ENCODE measurements at places on chromosomes 5 and 9.

DNA sequence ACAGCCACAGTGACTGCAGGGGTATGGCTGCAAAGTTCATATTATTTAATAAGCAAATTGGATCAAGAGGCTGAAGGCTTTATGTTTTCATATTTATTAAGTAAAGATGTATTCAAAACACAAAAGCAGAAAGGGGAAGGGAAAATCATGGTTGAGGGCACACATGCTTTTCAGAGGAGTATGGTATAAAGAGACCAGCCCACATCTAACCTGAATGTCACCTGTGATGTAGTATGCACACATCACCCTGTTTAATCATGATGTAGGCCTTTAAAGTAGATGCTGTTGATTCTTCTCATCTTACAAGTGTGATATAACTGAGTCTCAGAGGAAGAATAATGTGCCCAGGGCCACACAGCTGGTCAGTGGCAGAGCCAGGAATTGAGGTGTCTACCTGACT is 211.8 kb downstream of the DCP2 start:
- DNase-seq: no peak

- no peak for DNase-seq
Measured at GRCh38 chr9:75418518-75418917, 330.2 kb downstream of the OSTF1 start.

DNA sequence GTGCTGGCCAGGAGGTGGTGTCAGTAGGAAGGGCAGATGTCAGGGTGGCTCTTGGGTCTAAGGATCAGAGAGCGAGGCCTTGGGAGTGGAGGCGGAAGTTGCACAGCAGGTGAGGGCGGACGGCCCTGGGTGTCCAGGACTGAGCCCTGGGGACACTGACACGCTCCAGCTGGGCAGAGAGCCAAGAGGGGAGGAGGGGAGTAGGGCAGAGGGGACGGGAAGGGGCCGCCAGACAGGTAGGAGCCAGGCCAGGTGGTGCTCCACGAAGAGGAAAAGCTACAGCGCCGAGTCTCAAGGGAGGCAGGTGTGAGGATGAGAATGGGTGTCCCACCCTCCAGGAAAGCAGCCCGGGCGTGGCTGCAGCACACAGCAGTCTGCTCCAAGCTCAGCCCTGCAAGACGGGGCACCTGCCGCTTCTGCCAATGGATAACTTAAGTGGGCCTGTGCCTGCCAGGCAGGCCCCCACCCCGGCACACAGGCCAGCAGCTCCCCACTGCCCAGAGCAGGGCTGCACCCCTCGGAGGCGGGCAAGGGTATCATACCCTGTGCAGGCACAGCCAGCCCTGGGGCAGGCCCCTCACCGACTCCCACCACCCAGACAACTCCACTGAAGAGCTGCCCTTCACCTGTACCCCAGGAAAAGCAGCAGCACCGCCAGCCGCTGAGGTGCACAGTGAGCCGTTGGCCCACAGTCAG is 4.9 kb downstream of the TPRN start:
- DNase-seq: no peak

DNA sequence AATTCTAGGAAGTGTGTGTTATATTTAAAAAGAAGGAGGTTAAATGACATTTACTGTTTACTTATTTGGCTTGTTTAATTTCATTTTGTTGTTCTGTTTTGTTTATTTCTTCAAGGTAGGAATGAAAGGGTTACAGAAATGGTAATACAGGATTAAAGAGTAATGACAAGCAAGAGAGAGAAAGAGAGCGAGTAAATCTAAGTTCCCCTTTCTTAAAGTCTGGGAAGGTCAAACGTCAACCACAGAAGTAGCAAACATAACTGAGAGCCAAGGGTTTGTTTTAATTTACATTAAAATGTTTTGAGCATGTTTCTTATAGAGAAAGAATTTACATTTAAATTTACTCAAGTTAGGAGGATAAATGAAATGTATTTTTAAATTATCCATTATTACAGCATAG is 18.7 kb downstream of the HCN1 start:
- no peak for DNase-seq

GRCh38 chr5:140255460-140256157 is 47.3 kb downstream of the PFDN1 start:
- no peak for DNase-seq

DNA sequence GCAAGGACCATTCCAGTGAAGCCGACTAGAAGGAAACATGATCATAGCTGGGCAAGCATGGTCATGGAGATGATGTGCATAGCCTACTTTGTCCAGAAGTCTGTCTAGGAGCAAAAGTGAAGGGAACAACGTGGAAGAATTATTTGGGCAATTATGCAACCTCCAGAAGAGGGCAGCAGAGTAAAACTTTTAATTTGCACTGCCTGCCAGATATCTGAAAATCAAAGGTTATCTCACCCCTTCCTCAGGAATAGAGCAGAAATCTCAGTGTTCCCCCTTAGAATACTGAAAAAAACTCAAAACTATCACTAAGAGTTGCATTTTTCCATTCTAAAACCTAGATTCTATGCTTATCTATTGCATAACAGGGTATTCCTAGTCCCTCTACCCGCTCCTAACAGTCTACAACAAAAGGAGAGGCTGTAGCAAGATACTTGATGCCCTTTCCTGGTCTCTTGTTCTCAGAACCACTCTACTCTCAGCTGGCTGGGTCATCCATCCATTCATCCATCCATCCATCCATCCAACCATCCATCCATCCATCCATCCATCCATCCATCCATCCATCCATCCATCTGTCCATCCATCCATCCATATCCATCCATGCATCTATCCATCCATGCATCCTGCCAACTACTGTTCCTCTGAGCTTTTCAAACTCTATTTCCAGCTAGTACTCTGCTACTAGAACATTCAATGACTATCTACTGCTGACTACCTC is 8.4 kb upstream of the SETD9 start:
- peak; percentile 61 for DNase-seq

DNA sequence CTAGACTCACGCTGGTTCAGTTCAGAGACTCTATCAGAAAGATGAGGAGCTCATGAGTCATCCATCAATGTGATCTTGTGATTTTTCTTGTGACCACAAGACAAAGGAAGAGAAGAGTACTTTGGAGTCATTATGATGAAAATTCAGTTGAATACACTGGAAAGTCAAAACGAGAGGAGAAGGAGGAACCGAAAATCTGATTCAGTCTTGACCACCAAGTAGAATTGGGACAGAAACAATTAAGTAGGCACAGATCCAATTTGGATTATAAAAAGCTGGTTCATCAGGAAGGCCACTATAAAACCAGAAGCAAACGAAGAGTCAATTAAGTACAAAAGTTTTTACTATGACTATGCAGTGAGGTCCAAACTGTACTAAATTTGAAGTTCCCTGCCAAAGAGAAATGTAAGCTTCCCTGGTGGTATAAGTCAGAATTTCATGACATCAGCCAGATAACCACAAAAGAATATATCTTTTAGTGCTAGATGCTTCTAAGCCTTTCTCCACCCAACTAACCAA is 90.9 kb downstream of the THBS4 start:
- no peak for DNase-seq

GRCh38 chr5:612498-613424 is 621 bp downstream of the CEP72 start:
- peak; percentile 23 for DNase-seq

DNA sequence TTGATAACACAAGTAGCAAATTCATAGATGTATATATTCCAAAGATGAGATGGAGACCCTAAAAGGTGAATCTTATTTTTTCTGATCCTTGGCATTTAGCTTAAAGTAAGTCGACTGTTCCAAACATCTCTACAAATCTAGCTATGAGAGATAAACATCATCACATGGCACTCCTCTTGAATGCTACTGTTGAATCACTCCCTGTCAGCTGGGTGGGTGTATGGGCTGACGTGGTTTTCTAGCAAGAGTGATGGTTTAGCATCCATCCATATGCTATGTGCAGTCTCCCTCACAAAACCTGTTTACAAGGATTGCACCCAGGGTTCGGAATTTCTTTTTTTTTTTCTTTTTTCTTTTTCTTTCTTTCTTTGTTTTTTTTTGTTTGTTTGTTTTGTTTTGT is 13.8 kb downstream of the ACO1 start:
- no peak for DNase-seq

- no peak for DNase-seq
Measured at GRCh38 chr9:1294641-1295258, 244.6 kb downstream of the DMRT2 start.

DNA sequence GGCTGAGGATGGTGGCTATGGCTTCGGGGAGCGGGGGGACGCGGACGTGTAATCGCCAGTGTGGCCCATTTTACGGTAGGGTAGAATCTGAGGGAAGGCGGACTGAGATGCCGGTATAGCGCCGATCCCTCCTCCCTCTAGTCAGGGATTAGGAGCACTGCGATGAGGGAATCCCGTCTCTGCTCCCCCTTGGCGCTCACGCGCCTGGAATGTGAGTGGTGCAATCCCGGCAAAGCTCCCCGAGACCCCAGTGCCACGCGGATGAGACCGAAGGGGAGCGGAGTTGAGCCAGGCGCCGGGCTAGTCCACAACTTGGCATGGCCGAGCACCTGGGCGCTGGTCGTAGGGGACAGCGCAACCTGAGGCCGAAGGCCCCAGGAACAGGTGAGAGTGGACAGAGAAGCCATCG is 2.2 kb downstream of the NPR3 start:
- DNase-seq: no peak

- no peak for DNase-seq
Measured at GRCh38 chr5:163436515-163436914, 880 bp upstream of the CCNG1 start.

- DNase-seq: no peak
Measured at GRCh38 chr5:158848634-158849033, 251.1 kb downstream of the EBF1 start.

- DNase-seq: no peak
Measured at GRCh38 chr9:82457298-82457697, 468.7 kb downstream of the SPATA31D1 start.

DNA sequence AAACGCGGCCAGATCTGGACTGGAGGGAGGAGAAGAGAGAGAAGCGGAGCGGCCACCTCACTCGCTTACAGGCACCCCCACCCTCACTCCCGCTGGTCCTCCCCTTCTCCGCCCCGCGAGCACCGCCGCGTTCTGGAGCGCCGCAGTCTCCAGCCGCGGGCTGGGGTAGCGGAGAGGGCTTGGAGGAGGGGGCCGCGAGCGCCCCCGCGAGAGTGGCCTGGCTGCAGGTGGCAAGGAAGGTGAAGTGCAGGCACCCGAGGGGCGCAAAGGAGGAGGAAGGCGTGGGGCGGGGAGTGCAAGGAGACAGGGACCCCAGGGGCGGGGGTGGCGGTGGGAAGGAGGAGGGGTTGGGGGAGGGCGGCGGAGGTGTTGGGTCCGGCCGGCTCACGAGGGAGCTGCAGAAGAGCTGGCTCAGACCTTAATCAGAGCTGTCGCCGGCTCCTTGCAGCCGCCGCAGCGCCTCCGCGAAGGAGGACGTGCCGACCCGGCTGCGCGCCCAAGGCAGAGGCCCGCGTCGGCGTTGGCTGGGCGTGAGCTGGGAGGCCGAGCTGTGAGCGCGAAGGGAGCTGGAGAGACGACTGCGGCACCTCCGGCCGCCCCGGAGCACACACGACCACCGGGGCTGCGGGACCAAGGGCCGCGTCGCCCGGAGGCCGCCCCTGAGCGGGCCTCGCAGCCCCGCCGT is at the start of gene DMRT3:
Gene DMRT3 (plus strand): TSS at position 398 of the 685 bp plus-strand sequence. CDS start 347 bp downstream, outside the sequence.
- no peak for DNase-seq

DNA sequence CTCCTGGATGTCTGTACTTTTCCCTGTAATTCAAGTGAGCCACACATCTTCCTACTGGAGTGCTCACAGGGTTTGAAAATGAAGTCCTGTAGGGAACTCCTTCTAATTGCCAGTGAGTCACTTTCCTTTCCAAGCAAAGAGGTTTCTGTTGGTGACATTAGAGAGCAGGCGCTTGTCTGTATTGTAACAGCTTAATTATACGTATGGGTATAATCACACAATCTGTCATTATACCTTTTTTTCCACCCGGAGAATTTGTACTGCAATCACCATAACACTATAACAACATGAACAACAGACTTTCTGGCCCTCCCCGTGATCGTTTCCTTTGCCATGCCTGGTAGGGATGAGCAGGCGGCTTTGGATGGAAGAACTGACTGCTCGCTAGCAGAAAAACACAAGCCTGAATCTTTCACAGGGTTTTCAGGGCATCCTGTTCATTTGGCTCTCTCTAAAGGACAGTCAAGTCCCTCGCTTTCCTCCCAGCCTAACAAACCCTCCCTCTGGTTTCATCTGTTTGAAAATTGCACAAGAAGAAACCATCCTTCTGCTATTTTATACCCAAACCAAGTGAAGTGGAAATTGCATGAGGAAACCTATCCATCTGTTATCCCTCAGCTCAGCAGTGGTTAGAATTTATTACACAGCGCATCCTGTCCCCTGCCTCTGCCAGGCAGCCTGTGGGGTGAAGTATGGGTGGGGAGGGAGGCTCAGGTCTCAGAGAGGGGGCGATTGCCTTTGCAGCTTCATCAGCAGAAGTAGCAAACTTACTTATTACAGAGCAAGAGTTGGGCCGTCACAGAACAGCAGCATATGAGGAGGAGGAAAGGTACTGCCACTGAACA is 307.0 kb upstream of the TLE4 start:
- DNase-seq: no peak

GRCh38 chr5:131322926-131323325 is 59.1 kb downstream of the CDC42SE2 start:
- DNase-seq: no peak

- no peak for DNase-seq
Measured at GRCh38 chr5:74232276-74232675, 408.3 kb downstream of the ENC1 start.

DNA sequence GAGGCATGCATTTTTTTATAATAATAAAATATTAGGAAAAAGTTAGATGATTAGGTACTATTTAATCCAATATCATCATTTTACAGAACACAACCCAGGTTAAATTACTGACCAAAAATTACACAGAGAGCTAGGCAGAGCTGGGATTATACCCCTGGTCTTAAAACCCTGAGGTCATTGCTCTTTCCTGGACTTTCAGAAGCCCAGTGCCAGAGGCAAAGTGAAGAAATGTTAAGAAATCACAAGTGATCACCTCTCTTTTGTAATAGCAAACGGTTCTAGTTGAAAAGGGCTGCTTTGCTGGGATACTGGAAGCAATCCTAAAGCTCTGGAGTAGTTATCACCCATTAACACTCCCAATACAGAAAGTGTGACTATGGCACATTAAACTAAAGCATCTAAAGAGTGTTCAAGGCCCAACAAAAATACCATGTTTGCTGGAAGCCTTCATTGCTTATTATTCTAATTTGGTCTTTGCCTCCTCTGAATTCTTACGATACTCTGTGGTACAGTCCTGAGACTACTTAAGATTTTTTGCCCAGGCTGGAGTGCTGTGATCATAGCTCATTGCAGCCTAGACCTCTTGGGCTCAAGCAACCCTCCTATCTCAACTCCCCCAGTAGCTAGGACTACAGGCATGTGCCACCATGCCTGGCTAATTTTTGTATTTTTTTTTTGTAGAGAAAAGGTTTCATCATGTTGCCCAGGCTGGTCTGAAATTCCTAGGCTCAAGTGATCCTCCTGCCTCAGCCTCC is 575.9 kb downstream of the RAB3C start:
- no peak for DNase-seq

DNA sequence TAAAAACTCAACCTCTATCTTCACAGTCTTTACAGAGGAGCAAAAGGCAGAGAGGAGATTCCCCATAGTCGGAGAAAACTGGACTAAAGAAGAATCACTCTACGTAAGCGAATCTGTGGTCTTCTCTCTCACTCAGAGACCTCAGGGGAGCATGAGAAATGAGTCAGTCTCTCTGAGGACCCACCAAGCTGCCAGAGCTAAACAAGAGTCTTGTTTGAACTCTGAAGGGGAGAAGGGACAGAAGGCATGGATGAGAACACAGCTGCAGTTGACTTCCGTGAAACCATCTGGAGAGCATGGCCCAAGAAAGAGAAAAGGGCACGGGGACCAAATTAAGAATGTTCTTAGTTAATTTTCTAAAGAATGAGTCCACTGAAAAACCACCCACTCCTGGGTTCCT is 12.8 kb upstream of the MAN2A1 start:
- no peak for DNase-seq

All from hematopoietic multipotent progenitor cell treated with erythropoietin and hydrocortisone succinate and interleukin-3 and kit ligand, for 8 days (in vitro differentiated cells).